IPS DF 6.9 (cell line): ENCODE measurements at places on chromosomes 5 and 9.

DNA sequence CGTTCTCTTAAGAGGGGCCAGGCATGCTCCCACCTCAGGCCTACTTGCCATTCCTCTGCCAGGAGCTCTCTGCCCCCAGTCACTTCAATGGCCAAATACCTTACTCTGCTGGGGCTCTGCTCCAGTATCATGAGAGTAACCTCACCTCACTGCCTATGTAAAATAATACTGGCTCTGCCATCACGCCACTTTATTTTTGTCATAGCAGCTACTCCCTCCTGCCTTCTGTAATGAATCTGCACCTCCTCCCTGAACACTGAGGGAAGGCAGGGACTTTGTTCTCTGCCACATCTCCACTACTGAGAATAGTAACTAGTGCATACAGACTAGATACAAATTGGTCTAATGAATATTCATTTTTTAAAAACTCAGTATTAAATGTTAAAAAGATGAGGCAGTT is 33.8 kb downstream of the MACROH2A1 start:
- no peak for DNase-seq

GRCh38 chr5:39206630-39207321 is 12.6 kb downstream of the FYB1 start:
- no peak for DNase-seq

DNA sequence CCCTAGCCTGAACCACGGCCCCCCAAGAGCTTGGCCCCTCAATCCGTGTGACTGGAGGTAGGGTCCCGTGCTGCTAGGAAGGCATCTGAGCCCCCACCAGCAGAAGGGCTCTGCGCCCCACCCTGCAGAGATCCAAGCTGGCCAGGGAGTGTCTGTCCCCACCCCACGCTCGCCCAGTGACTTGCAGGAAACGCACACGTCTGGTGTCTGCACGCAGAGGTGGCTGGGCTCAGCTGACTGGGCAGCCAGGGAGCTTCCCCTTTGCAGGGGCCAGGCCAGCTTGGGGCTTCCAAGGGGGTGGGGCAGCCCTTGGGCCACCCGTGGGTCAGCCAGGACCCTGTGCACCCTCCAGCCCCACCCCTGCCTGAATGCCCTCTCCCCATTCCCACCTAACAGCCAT is 24.3 kb downstream of the NOTCH1 start:
- no peak for DNase-seq

DNA sequence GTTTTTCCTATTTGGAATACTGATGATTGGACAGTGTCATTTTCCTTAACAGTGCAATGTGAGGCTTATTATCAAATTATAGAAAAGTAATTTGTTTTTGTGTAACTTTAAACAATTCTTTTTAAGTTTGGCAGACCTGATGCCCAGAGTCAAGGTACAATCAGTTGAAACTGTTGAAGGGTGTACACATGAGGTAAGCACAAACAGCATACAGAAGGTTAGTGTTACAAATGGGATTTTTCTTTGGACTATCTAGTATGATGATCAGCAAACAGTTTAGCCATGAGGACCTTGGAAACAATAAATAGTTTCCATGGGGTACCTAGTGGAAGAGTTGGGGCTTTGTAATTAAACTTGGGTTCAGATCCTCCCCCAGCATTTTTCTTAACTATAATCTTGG is 16.2 kb downstream of the MTREX start:
- DNase-seq: no peak

DNA sequence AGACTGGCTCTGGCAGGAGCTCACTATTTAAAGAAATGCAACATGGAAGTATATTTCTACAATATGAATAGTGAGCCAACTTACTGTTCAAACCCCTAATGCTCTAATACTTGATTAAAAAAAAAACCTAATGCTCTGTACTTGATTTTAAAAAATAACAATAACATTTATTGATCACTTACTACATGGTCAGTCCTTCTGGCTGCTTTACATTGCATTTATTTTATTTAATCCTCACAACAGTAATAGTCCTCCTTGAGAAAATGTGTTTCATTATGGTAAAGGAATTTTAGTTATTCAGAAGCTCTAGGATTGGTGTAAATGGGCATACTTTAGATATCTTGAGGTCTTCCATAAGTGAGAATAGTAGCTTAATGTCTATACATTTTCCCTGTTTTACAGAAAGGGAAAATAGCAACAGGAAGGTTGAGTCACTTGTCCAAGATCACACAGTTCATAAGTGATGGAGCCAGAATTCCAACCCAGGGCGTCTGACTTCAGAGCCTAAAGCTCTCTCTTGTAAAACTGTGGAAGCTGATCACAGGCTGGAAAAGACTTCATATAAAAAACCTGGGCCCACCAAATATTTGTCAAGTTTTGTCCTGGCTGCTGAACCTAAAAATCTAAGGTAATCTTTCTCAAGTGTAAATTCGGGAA is 1.0 kb downstream of the STARD4 start:
- no peak for DNase-seq

DNA sequence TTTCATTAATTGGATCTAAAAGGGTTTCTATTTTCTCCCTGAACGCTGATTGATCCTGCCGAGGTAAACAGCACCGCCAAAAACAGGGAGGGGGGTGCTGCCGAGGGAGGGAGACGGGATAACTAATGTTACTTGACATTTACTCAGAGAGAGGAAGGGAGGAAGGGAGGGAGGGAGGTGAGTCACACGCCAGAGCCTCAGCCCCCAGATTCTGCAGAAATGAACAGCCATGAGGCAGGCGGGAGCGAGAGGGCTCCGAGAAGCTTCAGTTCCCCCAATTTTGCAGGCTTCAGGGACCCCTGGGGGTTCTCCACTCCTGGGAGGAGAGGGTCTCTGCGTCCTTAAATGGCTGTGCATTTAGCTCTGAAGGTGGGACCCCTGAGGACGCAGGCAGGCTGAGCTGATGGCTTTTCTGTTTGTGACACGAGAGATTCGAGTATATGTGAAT is 59.1 kb upstream of the IER5L start:
- DNase-seq: no peak

GRCh38 chr5:177098120-177098469 is 11.4 kb downstream of the FGFR4 start:
- DNase-seq: no peak

GRCh38 chr9:75995066-75995465 is 104.6 kb downstream of the PCSK5 start:
- DNase-seq: no peak
